CD4-positive, alpha-beta T cell treated with Interleukin-2 at 100 ng/mL for 4 hours (primary cell): ENCODE measurements at places on chromosomes 7 and 10.

GRCh38 chr10:95429639-95430038 is 131.5 kb downstream of the SORBS1 start:
- no peak for DNase-seq

- DNase-seq: no peak
Observed at GRCh38 chr10:119898577-119898976, 6.0 kb downstream of the SEC23IP start.

DNA sequence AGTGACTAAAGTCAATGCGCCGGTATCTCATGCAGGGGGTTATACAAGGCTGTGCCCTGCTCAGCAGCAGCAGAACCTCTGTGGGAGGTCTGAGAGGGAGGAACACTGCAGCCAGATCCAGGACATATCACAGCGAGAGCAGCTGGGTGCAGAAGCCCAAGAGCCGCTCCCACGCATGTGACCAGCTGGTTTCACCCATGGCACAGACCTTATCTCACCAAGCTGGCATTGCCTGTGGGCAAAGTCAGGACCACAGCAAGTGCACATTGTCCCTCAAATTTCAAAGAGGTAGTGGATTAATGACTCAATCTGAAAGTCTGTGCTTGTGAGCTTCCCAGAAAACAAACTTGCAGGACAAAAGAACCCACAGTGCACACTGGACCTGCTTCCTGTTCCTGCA is 31.6 kb upstream of the AKR1C1 start:
- DNase-seq: no peak

DNA sequence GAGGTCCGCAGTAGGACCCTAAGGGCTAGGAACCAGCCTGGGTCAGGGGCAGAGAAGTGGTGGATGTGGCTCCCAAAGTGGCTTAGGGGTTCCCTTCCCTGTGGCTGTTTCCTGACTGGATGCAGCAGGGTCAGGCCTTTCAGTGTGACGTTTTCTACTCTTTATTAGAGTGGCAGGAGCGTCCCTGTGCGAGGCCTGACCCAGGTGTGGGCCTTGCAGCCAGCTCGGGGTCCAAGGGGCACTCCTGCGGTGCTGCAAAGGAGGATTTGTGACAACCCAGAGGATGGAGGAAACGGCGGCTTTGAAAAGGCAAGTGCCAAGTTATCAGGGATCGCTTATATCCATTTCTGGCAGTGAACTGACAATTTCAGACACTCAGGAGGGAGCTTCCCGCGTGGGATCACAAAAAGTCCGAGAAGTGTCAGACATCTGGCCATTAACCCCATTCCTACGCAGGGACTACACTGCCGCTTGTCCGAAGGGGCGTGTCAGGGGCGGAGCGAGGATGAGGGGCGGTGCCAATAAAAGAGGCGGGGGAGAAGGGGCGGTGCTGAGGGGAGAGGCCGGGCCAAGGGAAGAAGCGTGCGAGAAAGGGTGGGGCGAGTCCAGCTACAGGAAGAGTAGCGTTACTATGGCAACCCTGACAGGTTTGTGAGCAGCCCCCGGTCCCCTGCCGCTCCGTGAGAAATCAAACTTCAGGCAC is 98.8 kb upstream of the ZNF722 start:
- peak; percentile 64 for DNase-seq

- no peak for DNase-seq
Observed at GRCh38 chr10:91879515-91880170, 29.6 kb downstream of the FGFBP3 start.

DNA sequence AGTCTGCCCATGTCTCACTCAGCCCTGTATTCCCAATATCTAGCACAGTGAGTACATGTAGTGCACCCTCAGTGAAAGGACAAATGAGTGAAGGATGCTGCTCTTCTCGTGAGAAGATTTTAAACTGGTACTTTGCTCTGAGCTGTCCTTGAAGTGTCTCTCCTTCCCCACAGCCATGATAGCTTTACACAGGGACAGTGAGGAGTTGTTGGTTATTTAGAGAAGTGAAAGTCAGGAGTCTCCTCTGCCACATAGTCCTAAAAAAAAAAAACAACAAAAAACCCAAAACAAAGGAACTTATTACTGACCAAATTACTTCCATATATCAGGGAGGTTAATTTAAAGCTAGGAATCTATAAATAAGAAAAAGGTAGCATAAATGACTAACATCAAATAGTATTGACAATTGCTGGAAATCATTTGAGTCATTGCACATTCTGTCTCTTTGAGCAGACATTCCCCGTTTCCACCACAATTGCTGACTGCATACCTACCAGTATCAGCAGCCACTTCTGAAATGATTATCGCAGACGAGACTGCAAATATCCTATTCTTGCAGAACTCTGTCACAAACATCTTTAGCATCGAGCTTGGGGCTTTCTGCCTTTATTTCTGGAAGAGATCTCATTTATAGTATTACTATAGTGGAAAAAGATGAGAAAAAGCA is 202.1 kb downstream of the PTEN start:
- DNase-seq: no peak

GRCh38 chr7:37446371-37446770 is 2.3 kb downstream of the ELMO1 start:
- DNase-seq: no peak

GRCh38 chr10:22365644-22366434 is 20.5 kb downstream of the SPAG6 start:
- DNase-seq: no peak

DNA sequence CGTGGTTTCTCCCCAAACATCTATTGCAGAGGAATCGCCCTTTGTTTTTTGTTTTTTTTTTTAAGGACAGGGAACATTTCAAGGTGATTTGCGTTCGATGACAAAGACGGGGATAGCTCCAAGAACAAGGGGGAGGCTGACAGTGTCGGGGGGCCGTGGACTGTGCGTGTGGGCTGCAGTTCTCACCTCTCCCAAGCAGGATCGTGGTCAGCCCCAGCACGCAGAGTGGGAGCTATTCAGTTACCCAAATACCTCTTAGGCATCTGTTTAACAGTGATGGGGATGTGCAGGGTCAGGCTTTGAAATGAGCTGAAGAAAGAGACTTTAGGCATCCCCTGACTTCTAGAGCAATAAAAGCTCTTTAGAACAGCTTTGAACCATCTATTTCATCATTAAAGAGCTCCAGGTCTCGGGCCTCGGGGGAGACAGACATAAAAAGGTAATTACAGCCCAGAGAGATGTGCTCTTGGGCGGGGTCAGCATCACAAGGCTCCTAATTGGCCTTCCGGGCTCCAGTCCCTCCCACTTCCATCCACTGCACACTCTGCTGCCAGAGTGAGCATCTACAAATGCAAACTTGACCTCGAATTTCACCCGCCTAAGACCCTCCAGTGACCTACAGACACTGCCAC is 97.3 kb downstream of the MYL10 start:
- no peak for DNase-seq

DNA sequence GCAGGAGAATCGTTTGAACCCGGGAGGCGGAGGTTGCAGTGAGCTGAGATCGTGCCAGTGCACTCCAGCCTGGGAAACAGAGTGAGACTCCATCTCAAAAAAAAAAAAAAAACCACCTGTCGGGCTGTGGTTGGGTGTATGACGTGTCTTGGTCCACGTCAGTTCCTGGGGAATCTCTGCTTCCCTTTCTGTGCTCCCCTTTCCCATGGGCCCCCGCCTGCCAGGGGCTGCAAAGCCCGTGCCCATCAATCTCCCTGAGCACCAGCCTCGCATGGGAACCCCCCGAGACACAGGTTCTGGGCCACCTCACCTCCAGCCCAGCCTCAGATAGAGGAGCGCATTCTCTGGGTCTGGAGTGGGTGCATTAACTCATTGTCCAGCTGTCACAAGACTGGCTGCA is 2.3 kb upstream of the SH2B2 start:
- DNase-seq: peak; percentile 15

GRCh38 chr7:48458701-48459524 is 287.7 kb downstream of the ABCA13 start:
- DNase-seq: no peak

DNA sequence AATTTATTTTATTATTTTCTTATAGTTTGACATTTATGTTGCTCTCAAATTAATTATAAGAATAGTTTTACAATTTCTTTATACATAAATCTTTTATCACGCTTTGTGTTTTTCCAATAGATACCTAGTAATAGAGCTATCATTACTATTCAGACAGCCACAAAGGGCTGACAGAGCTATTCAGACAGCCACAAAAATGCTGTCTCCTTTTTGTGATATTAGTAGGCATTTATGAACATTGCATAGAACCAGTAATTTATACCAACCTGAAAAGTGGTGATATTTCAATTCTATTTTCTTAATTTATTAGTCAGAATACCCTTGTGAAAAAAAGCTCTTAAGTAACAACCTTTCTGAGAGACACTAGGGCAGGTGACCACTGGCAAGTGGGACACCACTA is 34.2 kb upstream of the IGFBP3 start:
- DNase-seq: no peak

DNA sequence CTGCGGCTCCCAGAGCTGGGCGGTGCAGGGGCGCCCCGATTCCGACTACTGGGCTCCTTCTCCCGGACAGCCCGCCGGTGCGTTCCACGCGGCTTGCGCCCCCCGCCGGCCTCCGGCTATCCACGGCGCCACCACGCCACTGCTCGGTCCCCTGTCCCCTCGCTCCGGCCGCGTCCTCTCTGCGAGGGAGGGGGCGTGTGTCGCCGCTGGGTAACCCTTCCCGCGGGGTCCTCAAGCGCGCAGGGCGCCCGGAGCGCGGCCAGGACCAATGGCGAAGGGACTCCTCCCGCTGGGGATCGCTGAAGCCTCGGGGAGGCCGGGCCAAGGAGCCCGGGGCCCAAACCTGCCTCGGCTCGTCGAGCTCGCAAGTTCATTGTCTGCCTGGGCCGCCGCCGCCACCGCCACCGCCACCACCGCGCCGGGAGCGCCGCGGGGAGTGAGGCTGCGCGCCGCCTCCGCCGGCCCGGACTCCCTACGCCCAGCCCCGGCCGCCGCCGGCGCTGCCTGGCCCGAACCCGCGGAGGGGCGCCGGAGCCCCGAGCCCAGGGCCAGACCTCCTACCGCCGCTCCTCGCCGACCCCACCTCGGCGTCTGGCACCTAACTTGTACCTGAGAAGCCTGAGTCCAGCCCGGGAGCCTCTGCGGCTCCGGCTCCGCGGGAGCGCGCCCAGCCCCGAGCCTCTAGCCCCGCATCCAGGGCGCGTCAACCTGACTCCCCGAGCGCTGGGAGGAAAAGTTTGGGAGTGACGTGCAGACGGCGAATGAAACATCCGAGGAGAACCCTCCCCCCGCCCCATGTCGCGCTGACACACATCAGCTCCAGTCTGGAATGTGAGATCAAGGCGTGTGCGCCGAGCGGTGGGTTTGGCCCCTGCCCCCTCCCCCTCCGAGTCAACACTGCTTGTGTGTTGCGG is at the start of gene CHST15:
Gene CHST15 (minus strand): TSS at position 739 of the 914 bp plus-strand sequence. CDS start 47,386 bp downstream, outside the sequence.
- DNase-seq: no peak

GRCh38 chr7:30466266-30466665 is 12.3 kb downstream of the NOD1 start:
- no peak for DNase-seq

DNA sequence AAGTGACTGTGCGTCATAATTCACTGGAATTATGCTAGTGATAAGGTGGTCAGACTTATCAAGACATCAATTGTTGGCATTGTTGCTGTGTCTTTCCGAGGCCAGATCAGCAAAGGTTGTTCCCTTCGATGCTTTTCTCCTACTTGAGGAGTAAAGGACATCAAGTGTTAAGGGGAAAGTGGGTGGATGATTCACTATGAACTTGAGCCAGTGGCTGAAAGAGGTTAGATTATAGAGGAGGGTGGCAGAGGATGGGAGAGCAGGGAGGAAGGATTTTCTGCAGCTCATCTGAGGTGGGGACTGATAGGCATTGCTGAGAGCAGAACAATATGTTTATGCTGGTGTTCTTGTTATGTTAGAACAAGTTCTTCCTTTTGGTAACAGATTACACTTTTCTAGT is 131.4 kb upstream of the AGR3 start:
- DNase-seq: no peak

GRCh38 chr7:102944241-102944640 is 31.4 kb downstream of the LRRC17 start:
- no peak for DNase-seq

DNA sequence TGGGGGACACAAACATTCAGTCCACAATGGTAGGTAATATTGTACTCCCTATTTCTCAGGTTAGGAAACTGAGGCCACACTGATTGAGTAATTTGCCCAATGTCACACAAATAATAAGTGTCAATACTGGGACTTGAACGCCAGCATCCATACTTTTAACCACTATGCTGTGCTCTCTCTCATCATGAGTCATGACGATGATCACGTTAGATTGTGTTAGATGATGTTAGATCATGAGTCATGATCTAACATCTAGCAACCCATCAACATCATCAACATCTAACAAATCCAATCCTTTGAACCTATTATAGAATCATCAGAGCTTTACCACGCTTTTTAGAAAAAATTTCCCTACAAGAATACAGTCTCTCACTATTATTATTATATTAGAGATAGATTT is 28.1 kb upstream of the HERPUD2 start:
- peak; percentile 71 for DNase-seq

- DNase-seq: no peak
Observed at GRCh38 chr7:139034336-139034735, 1.5 kb downstream of the ZC3HAV1L start.

DNA sequence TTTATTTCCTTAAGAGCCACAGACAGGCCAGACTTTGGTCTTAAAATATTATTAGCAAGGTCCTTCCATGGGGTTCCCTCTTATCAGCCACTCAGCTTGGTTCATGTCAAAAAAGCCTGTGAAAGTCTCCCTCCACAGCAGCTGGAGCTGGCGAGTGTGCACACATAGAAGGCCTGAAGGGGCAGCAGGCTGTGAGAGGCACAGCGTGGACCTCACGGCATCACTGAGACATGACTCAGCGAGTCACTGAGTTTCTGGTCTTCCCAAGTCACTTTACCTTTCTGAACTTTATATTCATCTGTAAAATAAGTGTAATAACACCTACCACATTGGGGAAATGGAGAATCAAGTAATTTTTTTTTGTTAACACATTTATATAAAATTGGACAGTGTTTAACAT is 8.7 kb downstream of the TAF3 start:
- no peak for DNase-seq

GRCh38 chr10:48199580-48200377 is 74.7 kb downstream of the FRMPD2 start:
- DNase-seq: no peak

GRCh38 chr10:101208543-101208942 is 20.7 kb downstream of the LBX1 start:
- DNase-seq: no peak

DNA sequence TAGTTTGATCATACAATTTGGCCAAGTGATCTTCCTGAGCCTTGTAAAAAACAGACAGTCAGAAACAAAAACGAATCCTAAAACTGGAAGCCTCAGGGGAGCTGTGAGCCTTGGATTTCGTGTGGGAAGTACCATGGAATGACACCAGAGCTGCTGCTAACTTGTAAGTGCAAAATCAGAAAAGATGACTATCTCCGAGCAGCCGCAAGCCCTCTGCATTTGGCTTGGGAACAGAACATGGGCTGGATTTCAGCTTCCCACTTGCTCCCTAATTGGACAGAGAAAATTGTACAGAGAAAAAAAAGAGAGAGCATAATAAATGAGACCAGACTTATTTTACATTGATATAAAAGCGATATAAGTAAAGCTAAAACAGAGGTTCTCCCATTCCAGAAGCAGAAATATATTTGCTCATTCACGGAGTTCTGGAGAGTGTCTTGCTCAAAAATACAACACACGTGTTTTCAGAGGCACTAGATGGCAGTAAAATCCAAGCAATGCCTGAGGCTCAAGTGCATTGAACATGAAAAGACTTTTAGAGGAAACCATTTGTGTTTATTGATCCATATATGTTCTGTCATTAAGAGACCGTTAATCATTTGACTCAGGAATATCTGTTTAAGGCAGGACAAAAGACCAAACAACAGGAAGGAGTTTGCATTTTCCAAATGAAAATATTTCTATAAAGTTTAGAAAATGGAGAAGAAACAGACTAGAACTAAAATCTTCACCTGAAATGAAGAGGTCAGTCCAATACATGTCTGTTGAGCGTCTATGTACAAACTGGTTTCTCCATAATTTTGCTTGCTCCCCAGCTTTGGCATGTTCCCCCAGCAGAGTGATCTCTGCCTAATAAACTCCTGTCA is 78.3 kb upstream of the SLC26A5 start:
- no peak for DNase-seq
